Esophagus (tissue), 2 donors: ENCODE measurements at places on chromosomes 6 and 20. TPM values are rescaled to one million over a fixed set of nuclear protein-coding genes. Genes with fewer than 3 reads are reported as not detected.

The SPO11 gene
- not detected for polyA plus RNA-seq

The ACAT2 gene
- polyA plus RNA-seq = 73.5 TPM

The C6orf15 gene
- 0.08 TPM for polyA plus RNA-seq

The HRH3 gene
- polyA plus RNA-seq = not detected

The ELOVL4 gene
- polyA plus RNA-seq = 10.8 TPM

The MSH5 gene
- 6.3 TPM for polyA plus RNA-seq

The RIPOR3 gene
- 5.2 TPM for polyA plus RNA-seq

The IL17A gene
- 0.05 TPM for polyA plus RNA-seq

The MUC21 gene
- polyA plus RNA-seq = 1,484 TPM

The FAM110A gene
- polyA plus RNA-seq = 24.6 TPM

The FERMT1 gene
- polyA plus RNA-seq = 10.9 TPM

The BPIFB2 gene
- 0.85 TPM for polyA plus RNA-seq

The OR2B6 gene
- not detected for polyA plus RNA-seq

The BTN2A1 gene
- polyA plus RNA-seq = 10.3 TPM

The KIF13A gene
- 11.5 TPM for polyA plus RNA-seq

The NTSR1 gene
- 0.02 TPM for polyA plus RNA-seq

The PKIB gene
- 3.5 TPM for polyA plus RNA-seq

The OR12D3 gene
- not detected for polyA plus RNA-seq

The TRIM40 gene
- polyA plus RNA-seq = not detected

The CCN6 gene
- polyA plus RNA-seq = 0.02 TPM

The CNKSR3 gene
- polyA plus RNA-seq = 12.0 TPM

The IL17F gene
- polyA plus RNA-seq = 0.16 TPM

The SPATS1 gene
- polyA plus RNA-seq = not detected

The TMEM170B gene
- polyA plus RNA-seq = 0.41 TPM

The OR2J3 gene
- polyA plus RNA-seq = not detected

The MCCD1 gene
- not detected for polyA plus RNA-seq

The CLVS2 gene
- polyA plus RNA-seq = not detected

The HLA-DMA gene
- 14.4 TPM for polyA plus RNA-seq

The EYA2 gene
- polyA plus RNA-seq = 21.5 TPM

The DSP gene
- polyA plus RNA-seq = 349 TPM

The ZNF165 gene
- polyA plus RNA-seq = 3.0 TPM

The HLA-DQA1 gene
- 42.9 TPM for polyA plus RNA-seq

The THEMIS gene
- 0.22 TPM for polyA plus RNA-seq

The OPRL1 gene
- polyA plus RNA-seq = 0.14 TPM

The TNFAIP3 gene
- polyA plus RNA-seq = 10.7 TPM

The FAM209B gene
- polyA plus RNA-seq = 0.43 TPM

The IL22RA2 gene
- polyA plus RNA-seq = 0.04 TPM

The SLPI gene
- 1,882 TPM for polyA plus RNA-seq

The APMAP gene
- polyA plus RNA-seq = 9.6 TPM

The SLC22A7 gene
- not detected for polyA plus RNA-seq

The HNF4A gene
- polyA plus RNA-seq = 0.02 TPM

The BACH2 gene
- polyA plus RNA-seq = 0.26 TPM

The MEI4 gene
- not detected for polyA plus RNA-seq

The FRK gene
- polyA plus RNA-seq = 1.8 TPM

The OR2W1 gene
- not detected for polyA plus RNA-seq

The NNAT gene
- 3.8 TPM for polyA plus RNA-seq

The SLC17A2 gene
- polyA plus RNA-seq = not detected

The UST gene
- 2.4 TPM for polyA plus RNA-seq

The ANKRD6 gene
- polyA plus RNA-seq = 2.9 TPM

The RAET1L gene
- polyA plus RNA-seq = 33.9 TPM
